ENCODE measurements at places on chromosomes 3 and 15.

GRCh38 chr3:127547761-127548605, 42.5 kb downstream of the TPRA1 start:
- DNase-seq = peak; percentile 24

DNA sequence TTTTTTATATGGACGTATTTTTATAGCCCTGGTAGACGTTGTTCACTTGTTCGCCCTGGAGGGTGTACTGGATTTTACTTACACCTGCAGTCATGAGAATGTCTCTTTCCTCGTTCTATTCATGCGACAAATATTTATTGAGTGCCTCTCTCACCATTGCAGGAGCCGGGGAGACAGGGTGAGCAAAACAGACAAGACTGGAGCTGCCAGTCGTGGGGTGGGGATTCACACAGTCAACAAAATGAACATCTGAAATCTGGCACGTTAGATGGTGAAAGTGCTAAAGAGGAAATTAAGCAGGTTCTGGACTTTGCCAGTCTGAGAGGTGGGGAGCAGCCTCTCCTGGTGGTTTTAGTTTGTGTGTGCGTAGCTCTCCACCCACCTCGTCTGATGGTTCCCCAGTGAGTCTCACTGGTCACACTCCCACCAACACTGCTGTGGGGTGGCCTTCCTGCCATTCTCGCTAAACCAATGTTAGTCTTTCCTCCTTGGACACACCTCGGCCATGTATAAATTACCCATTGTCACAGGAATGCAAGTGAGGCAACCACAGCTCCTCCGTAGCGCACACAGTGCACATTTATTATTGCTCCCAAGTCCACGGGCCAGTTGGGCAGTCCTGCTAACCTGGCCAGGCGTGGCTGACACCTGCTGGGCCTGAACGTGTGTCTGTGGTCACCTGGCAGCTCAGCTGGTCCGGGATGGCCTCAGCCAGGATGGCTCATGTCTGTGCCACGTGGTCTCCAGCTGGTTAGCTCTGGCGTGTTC, 31.5 kb downstream of the FBLN2 start:
- no peak for DNase-seq

- DNase-seq = no peak
These were observed 25.1 kb upstream of the CSTA start for GRCh38 chr3:122299872-122300460.

DNA sequence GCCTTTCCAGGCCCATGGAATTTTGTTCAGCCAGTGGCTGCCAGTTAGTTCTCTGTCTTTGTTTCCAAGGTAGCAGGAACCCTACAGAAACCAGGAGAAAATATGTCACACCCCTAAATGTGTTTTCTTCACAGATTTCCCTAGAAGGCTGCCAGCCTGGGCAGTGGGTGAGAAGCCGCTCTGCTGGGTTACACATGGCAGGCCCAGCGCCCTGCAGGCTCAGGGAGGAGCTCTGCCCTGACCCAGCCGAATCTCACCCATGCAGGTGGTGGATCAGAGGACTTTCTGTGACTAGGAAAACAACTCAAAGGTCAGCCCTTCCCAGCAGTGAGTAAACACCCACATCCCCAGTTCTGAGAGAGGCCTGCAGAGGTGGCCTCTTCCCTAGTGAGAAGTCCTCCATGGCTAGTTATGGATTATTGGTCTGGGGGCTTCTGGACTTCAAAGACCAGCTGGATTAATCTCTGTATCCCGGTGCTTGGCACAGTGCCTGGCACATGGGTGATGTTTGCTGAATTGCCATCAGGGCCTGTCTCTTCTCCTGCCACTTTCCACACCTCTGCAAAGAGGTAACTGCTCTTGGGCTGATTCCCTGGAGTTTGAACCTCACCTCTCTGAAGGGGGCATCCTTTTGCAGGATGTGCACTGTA, 34.7 kb upstream of the BDH1 start:
- no peak for DNase-seq

DNA sequence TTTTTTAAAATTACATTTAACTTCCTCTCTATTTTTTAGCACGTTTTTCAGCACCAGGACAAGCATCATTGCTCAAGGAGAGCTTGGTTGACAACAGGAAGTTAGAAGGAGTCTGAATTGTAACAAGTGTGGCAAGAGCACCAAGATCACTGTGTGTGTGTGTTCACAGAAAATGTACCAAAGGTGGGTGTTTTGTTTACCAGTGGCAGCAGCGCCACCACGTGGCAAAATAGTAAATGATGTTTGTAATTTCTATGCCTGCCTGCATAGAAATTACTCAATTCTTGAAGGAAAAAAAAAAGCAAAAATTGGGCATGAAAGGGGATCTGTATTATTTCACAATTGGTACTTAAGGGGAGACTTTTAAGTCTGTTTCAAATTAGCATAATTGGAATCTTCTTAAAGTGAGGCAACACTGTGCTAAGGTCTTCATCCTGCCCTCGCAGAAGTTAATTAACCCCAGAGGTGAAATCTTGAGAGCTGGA, 7.4 kb upstream of the U2SURP start:
- no peak for DNase-seq

- DNase-seq = no peak
These were observed 72.4 kb upstream of the FOXB1 start for GRCh38 chr15:59931646-59932261.

- DNase-seq = no peak
These were observed 489.7 kb downstream of the MAGI1 start for GRCh38 chr3:65548848-65549625.

- no peak for DNase-seq
These were observed 618 bp downstream of the PARL start for GRCh38 chr3:183884097-183884426.

DNA sequence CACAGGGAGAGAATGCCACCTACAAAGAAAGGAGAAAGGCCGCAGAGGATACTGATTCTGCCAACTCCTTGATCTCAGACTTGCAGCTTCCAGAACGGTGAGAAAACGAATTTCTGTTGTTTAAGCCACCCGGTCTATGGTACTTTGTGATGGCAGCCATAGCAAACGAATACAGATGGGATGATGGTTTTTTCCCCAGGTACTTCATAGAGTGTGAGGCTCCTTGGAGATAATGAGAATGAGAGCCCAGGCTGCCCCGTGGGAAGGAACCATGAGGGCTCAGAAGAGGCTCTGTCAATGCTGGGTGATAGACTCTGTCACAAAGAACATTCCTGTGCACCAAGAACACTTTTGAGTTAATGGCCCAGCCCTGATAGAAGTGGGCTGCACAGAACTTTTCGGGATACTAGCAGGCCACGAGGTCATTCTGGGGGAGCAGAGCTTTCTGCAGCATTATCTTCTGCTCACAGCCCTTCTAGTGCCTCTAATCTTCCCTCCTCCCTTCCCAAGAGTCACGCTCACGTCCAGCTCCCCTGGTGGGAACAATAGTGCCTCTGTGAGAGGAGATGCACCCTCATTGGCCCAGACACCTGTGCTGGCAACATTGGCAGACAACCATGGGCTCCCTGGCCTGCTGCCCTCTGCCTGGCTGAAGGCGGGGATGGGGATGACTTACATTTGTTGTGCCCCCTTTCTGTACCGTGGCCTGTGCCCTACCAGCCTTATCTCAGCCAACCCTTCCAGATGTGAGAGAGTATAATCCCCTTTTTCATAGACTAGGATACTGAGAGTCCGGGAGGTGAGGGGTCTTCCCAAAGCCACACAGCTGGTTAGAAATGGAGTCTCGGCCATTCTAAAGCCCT, 5.2 kb upstream of the RLBP1 start:
- no peak for DNase-seq

- DNase-seq = no peak
These were observed 279.2 kb upstream of the KCNH8 start for GRCh38 chr3:18868911-18869689.

DNA sequence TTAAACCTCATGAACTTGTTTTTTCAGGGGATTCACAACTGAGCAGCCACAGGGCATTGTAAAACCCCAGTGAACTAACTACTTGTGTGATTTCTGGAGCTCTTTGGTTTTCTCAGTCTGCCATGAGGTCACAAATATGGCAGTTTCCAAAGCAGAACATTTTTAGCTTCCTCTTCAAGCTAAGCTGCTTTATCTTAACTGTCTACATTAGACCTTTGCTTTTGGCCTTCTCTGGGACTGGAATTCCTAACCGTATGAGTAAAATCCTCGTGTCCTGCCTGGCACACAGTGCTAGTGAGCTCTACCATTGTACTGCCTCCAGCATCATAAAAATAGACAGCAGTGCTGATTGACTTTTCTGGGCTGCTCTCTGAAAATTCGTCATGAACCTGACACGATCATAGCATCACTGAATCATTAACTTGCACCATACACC, 22.1 kb downstream of the CDIN1 start:
- no peak for DNase-seq

DNA sequence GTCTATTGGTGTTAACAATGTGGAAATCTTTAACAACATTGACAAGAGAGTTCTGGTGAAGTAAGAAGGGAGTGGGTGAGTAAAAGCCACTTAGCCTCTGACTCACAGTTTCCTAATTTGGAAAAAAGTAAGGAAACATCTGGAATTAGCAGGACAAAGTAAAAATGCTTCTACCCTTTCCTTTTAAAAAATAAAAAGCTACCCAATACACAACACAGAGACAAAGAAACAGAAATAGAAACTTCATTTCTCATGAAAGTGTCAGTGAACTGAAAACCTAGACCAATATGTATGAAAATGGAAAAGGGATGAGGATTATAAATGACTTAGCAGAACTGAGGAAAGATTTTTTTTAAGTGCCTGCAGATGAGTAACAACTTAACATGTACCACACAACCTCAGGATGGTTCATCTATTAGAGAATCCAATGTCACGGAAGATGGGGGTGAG, 65.4 kb downstream of the SSR3 start:
- DNase-seq = no peak

DNA sequence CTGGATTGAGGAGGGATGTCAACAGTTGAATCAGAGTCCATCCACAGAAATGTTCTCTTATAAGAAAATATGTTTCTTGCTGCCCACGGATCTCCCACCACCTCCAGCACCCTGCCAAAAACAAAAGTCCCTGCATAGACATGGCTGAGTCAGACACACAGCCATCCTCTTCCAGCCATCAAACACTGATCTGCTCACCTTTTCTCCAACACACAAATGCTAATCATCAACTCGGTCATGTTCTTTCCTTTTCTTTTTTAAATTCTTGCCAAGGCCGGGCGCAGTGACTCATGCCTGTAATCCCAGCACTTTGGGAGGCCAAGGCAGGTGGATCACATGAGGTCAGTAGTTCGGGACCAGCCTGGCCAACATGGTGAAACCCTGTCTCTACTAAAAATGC, 110.7 kb upstream of the IL12A start:
- no peak for DNase-seq

DNA sequence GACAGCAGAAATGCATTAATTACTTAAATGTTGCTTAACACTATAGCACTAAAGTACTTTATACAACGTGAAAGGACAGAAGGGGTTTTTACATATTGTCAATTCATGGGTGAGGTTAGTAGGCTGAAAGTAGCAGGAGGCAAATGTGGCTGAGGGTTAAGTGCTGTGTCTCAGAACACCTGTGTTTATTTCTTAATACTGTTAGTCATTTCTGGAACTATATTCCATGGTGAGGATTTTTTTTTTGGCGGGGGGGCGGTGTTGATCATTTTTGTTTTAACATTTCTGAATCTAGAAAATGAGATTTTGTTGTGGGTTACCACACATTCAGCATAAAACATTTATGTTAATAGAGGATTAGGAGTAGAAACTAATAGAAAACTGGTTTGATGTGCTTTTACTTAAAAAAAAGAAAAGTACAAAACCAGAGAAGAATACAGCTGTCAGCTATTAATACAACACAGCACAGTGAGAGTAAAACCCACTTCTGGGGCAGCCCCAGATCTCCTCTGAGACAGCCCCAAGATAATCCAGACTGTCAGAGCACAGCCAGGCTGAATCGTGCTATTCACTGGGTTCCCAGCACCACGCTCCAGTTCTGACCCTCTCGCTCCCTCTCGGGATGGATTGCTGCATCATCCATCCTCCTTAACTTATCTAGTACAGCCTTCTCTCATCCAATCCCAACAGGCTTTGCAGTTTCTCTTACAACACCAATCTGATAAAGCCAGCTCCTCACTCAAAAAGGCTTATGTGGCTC, 307.7 kb downstream of the TUSC7 start:
- no peak for DNase-seq

DNA sequence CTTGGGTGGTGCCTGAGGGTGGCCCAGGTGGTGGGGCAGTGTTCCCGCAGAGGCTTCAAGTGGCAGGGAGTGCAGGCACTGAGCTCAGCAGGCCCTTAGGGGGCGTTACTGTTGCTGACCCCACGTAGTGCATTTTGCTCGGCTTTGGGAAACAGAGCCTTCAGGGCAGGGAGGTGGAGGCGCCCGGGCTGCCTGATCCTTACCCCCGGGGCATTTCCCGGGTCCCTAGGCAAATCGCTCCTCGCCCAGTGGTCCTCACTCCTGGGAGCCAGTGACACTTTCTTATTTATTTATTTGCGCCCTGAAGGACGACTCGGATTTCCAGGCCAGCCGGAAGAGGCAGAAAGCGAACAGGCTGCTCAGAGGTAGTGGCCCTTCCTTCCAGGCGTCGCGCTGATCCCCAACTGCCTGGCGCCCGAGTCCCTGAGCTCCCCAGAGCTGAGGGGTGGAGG, 10.1 kb upstream of the FOXB1 start:
- DNase-seq = no peak

All from HS-27A (cell line).